ENCODE measurements at places on chromosomes 13 and 19. TPM values are rescaled to one million over a fixed set of nuclear protein-coding genes. Genes with fewer than 3 reads are reported as not detected.

The BRSK1 gene
- 6.5 TPM for total RNA-seq

The CALR3 gene
- total RNA-seq, result not detected

DNA sequence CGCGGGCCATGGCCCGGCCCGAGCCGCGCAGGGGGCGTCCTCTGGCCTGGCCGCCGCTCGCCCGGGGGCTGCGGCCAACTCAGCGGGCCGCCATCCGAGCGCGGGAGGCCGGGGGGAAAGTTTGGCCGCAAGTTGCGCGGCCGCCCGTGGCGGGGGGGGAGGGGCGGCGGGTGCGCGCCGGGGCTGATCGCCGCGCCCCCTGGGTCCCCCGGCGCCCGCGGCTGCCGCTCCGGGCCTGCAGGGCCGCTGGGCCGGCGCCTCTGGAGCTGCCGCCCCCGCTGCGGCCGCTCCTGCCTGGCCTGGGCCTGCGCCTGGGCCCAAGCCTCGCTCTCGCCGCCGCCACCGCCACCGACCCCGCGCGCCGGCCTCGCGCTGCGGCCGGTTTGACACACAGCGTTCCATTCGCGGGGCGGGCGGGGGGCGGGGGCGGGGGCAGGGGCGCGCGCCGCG lies at the start of gene NR2F6:
NR2F6 (minus strand) TSS at position 385 of the 450 bp plus-strand sequence. CDS start 699 bp downstream, outside the sequence.
- DNase-seq, result no peak
- peak within 1 kb of the TSS; percentile 95 for H3K27ac ChIP-seq
- H3K4me1 ChIP-seq, result peaks cover 67% of the 10 kb centered on the region
- H3K4me3 ChIP-seq, result peak within 1 kb of the TSS; percentile 82
- H3K27me3 ChIP-seq, result no peaks in the 10 kb centered on the region

- H3K4me3 ChIP-seq, result no peak overlapping the region
- no peaks in the 10 kb centered on the region for H3K27me3 ChIP-seq
- peaks cover 27% of the 10 kb centered on the region for H3K36me3 ChIP-seq
- H3K4me1 ChIP-seq, result peaks cover 8% of the 10 kb centered on the region
- DNase-seq, result no peak
These were observed 11.7 kb downstream of the SYDE1 start for GRCh38 chr19:15118789-15119494.

DNA sequence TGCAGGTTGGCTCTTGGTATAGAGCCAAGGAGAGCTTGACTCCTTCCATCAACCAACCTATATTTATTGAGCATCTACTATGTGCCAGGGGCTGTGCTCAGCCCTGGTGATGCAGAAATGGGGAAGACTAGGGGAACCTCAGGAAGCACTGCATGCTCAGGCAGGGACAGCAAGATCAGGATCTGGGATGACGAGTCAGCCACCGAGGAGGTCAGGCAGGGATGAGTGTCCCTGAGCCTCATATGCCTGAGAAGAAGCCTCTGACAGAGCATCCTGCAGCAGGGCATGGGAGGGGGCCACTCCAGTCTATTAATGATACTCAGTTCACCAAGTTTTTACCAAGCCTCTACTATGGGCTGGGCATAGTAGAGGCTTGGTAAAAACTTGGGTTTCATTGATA lies 158.1 kb downstream of the KATNAL1 start:
- H3K27ac ChIP-seq, result no peak overlapping the region
- H3K4me3 ChIP-seq, result no peak overlapping the region
- peaks cover 3% of the 10 kb centered on the region for H3K4me1 ChIP-seq

- no peak overlapping the region for H3K4me3 ChIP-seq
- H3K4me1 ChIP-seq, result no peaks in the 10 kb centered on the region
- no peaks in the 10 kb centered on the region for H3K36me3 ChIP-seq
- DNase-seq, result no peak
These were observed 33.2 kb upstream of the PEPD start for GRCh38 chr19:33554821-33555220.

The THSD1 gene
- total RNA-seq, result 0.33 TPM

The IGSF23 gene
- not detected for total RNA-seq

The LYL1 gene
- total RNA-seq, result 0.24 TPM

The ZGLP1 gene
- total RNA-seq, result 7.5 TPM

DNA sequence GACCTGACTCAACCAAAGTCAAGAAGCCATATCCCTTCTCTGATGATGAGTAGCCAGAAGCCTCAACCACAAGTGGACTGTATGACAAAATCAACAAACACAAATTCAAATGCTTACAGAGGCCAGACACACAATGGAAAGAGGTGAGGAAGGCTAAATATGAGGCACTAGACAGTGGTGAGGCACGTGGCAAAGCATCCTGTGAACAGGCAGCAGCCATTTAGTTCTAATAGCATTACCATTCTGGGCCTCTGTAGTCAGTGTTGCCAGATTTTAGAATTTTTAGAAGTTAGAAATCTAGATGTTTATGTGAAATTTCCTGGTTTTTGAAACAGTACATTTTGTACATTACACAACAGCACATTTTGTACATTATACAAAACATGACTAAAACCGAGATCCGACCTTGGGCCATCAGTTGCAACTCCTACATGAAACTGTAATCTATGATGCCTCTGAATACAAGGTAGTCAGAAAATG lies 403.3 kb downstream of the COG6 start:
- H3K27ac ChIP-seq, result no peak overlapping the region
- no peaks in the 10 kb centered on the region for H3K36me3 ChIP-seq
- DNase-seq, result no peak
- H3K27me3 ChIP-seq, result no peaks in the 10 kb centered on the region
- no peak overlapping the region for H3K4me3 ChIP-seq
- no peaks in the 10 kb centered on the region for H3K4me1 ChIP-seq

- H3K36me3 ChIP-seq, result no peaks in the 10 kb centered on the region
- H3K4me1 ChIP-seq, result no peaks in the 10 kb centered on the region
- no peak overlapping the region for H3K27ac ChIP-seq
- no peak overlapping the region for H3K4me3 ChIP-seq
- no peak for DNase-seq
These were observed 721.0 kb downstream of the PCDH9 start for GRCh38 chr13:66509175-66509574.

- no peaks in the 10 kb centered on the region for H3K36me3 ChIP-seq
- H3K27ac ChIP-seq, result no peak overlapping the region
- peak; percentile 25 for DNase-seq
- peaks cover 17% of the 10 kb centered on the region for H3K4me1 ChIP-seq
These were observed 6.5 kb downstream of the RAB11B start for GRCh38 chr19:8396563-8397203.

GRCh38 chr13:76813891-76814290 lies 72.3 kb downstream of the KCTD12 start:
- no peaks in the 10 kb centered on the region for H3K27me3 ChIP-seq
- H3K36me3 ChIP-seq, result no peaks in the 10 kb centered on the region
- H3K4me1 ChIP-seq, result no peaks in the 10 kb centered on the region
- no peak overlapping the region for H3K4me3 ChIP-seq
- H3K27ac ChIP-seq, result no peak overlapping the region
- DNase-seq, result no peak

DNA sequence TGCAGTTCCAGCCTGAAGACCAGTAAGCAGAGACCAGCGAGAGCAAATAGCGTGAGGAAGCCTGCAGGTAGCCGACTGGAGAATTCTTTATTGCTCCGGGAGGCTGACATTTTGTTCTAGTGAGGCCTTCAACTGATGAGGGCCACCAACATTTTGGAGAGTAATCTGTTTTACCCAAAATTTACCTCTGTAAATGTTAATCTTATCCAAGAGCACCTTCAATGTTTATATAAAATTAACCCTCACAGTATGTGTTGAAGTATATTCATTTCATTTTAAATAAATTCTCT lies 546.4 kb upstream of the SLITRK5 start:
- H3K36me3 ChIP-seq, result no peaks in the 10 kb centered on the region
- H3K27ac ChIP-seq, result no peak overlapping the region
- DNase-seq, result no peak
- H3K4me3 ChIP-seq, result no peak overlapping the region
- H3K4me1 ChIP-seq, result peaks cover 19% of the 10 kb centered on the region
- H3K27me3 ChIP-seq, result no peaks in the 10 kb centered on the region

GRCh38 chr19:41872775-41873647 lies 4.1 kb upstream of the CD79A start:
- H3K4me3 ChIP-seq, result no peak overlapping the region
- no peaks in the 10 kb centered on the region for H3K27me3 ChIP-seq
- H3K27ac ChIP-seq, result no peak overlapping the region
- peaks cover 8% of the 10 kb centered on the region for H3K4me1 ChIP-seq
- H3K36me3 ChIP-seq, result peaks cover 27% of the 10 kb centered on the region

The CASP14 gene
- total RNA-seq, result 0.58 TPM

The PLEKHF1 gene
- 18.0 TPM for total RNA-seq

- no peaks in the 10 kb centered on the region for H3K36me3 ChIP-seq
- no peak for DNase-seq
- no peak overlapping the region for H3K4me3 ChIP-seq
- no peaks in the 10 kb centered on the region for H3K27me3 ChIP-seq
- H3K4me1 ChIP-seq, result peaks cover 33% of the 10 kb centered on the region
These were observed 16.0 kb downstream of the CDX2 start for GRCh38 chr13:27952876-27953675.

GRCh38 chr19:11096210-11096841 lies 7.1 kb downstream of the LDLR start:
- peak overlapping the region; percentile 98 for H3K27ac ChIP-seq
- H3K4me3 ChIP-seq, result no peak overlapping the region
- no peak for DNase-seq
- H3K27me3 ChIP-seq, result no peaks in the 10 kb centered on the region
- H3K4me1 ChIP-seq, result peaks cover 55% of the 10 kb centered on the region

GRCh38 chr13:20721454-20722357 lies 18.2 kb downstream of the IL17D start:
- no peaks in the 10 kb centered on the region for H3K36me3 ChIP-seq
- no peaks in the 10 kb centered on the region for H3K4me1 ChIP-seq
- no peaks in the 10 kb centered on the region for H3K27me3 ChIP-seq
- H3K27ac ChIP-seq, result no peak overlapping the region
- peak; percentile 19 for DNase-seq

DNA sequence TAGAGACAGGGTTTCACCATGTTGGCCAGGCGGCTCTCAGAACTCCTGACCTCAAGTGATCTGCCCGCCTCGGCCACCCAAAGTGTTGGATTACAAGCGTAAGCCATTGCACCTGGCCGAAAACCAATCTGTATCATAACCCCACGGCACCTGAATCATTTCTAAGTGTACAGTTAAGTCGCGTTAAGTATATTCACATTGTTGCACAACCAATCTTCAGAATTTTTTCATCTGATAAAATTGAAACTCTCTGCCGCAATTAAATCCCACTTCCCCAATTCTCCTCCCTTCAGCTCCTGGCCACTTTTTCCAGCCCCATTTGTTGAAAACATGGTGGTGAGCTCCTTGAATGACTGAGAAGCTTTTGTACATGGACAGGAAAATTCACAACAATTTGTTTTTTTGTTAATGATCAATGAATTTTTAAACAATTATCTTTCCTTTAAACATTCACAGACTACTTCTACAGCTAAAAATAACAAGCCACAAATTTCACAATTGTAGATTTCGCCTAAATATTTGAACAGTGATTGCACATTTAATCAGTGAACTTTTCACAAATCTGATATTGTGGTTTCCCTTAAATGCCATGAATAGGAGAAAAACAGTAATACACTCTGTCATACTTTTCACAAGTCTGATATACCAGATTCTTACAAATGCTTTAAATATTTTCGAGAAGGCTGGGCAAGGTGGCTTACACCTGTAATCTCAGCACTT lies 13.8 kb downstream of the FGF21 start:
- H3K4me3 ChIP-seq, result 0 out of 2 replicates have a peak overlapping the region, but pooled peaks have one; percentile 19
- H3K27me3 ChIP-seq, result no peaks in the 10 kb centered on the region
- H3K27ac ChIP-seq, result peak overlapping the region; percentile 92
- DNase-seq, result peak; percentile 67
